Naive thymus-derived CD8-positive, alpha-beta T cell (primary cell): ENCODE measurements at places on chromosomes 1 and 21. TPM values are rescaled to one million over a fixed set of nuclear protein-coding genes. Genes with fewer than 3 reads are reported as not detected.

GRCh38 chr1:95071539-95071938, 1.2 kb downstream of the ALG14 start:
- H3K27me3 ChIP-seq, result peaks cover 8% of the 10 kb centered on the region
- H3K27ac ChIP-seq, result no peak overlapping the region
- H3K4me1 ChIP-seq, result peaks cover 12% of the 10 kb centered on the region
- no peak for DNase-seq

DNA sequence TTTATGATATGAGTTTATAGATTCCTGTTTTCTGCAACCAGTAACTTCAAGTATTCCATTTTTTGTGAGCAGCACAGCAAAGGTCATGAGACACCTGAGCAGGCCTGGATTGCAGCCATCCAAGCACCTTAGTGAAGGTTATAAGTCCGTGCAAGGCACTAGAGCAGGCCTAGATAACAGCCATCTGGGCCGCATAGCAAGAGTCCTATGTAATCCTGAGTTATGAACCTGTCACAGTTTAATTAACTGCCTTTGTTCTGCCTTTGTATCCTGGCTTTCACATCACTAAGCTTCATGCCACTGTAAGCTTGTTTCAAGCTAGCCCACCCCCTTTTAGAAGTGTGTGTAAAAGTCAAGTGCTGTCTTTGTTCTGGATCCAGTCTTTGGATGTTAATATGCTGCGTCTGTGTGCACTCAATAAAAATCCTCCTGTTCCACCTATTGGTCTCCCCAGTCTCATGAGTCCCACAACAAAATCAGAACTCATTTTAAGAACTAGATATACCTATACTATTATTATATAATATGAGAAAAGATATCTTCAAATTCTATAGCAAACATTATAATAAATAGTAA, 556.2 kb upstream of the CHRM3 start:
- H3K36me3 ChIP-seq, result no peaks in the 10 kb centered on the region
- no peaks in the 10 kb centered on the region for H3K4me1 ChIP-seq
- no peak overlapping the region for H3K27ac ChIP-seq
- H3K4me3 ChIP-seq, result no peak overlapping the region
- DNase-seq, result no peak

The OR2M3 gene
- total RNA-seq, result not detected

DNA sequence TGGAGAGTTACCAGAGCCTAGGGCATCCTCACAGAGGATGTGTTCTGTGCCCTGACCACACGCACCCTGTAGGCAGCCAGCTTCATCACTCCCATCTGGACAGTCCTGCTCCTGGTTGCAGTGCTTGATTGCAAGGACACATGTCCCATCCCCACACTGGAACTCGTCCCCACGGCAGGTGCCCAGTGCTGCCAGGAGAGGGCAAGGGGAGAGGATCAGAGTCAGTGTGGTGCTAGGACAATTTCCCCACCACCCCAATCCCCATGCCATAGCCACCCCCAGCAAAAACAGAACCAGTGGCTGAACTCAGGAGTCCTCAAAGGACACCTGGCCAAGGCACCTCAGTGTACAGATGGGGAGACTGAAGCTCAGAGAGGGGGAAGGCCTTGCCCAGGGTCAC, 37.2 kb upstream of the MAGOH start:
- DNase-seq, result no peak
- no peak overlapping the region for H3K27ac ChIP-seq
- H3K4me1 ChIP-seq, result no peaks in the 10 kb centered on the region

The MEX3A gene
- total RNA-seq, result 0.38 TPM

DNA sequence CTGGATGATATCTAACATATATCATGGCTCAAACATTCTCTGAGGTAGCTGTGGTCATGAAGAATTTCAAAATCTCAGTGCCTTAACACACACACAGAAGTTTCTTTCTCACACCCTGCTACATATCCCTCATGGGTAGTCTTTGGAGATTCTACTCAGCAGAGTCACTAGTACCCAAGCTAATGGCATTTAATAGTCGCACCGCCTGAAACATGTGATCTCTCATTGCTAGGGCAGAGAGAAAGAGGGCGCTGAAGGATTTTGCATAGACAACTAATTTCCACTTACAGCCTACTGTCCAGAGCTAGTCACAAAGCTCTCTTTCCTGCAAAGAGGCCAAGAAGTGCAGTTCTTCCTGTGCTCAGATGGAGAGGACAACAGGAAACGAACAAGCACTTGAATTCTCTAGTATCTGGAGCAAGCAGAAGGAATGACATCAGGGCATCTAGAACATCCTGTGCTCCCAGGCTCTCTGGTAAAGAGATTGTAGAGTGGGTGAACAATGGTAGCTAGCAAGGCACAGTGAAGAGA, 183.4 kb upstream of the PTBP2 start:
- H3K27ac ChIP-seq, result no peak overlapping the region
- H3K27me3 ChIP-seq, result no peaks in the 10 kb centered on the region
- no peak for DNase-seq
- no peak overlapping the region for H3K4me3 ChIP-seq

DNA sequence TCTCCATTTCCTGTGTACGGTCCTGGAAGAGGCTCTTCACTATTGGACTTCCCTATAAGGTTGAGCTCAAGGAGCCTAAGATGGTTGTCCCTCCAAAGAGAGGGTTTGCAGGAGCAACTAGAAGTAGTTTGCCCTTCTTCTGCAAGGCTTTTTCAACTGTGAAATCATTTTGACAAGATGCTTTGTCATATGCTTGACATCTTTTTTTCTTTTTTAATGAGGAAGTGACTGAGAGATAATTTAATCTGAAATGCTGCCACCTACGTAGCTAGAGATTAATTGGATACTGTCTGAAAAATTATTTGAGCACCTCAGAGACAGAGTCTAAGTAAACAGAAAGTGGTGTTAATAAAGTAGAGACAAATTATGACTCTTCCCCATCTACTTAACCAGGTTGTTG, 97.0 kb downstream of the CHRM3 start:
- H3K27ac ChIP-seq, result no peak overlapping the region
- H3K4me1 ChIP-seq, result no peaks in the 10 kb centered on the region
- H3K36me3 ChIP-seq, result no peaks in the 10 kb centered on the region

DNA sequence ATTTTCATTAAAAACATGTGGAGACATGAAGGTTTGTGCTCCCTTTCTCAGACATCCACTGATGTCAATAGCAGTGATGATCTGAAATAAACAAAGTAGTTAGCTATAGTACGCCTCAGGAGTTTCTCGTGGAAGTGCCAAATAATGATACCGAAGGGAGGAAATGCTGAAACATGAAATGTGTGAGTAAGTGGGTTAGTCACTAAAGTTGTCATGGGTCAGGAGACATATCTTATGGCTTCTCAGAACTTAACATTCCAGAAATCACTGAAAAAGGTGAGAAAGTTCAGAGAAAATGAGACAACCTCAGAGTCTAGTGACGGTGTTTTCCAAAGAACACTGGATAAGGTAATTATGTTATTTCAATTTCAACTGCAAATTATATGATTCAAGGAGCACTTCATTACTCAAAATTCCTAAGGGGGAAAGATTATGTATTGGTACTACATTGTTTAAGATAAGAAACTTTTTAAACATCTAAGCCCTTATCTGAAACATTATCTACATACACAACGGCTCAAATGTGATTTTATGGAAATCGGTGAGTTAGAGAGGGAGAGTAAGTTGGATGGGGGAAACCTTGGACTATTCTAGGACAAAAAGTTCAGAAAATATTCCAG, 20.6 kb downstream of the NIBAN1 start:
- H3K27ac ChIP-seq, result no peak overlapping the region
- no peak overlapping the region for H3K4me3 ChIP-seq
- H3K4me1 ChIP-seq, result no peaks in the 10 kb centered on the region
- no peaks in the 10 kb centered on the region for H3K36me3 ChIP-seq
- no peaks in the 10 kb centered on the region for H3K27me3 ChIP-seq

The RGL1 gene
- 2.1 TPM for total RNA-seq

The RORC gene
- total RNA-seq, result not detected

DNA sequence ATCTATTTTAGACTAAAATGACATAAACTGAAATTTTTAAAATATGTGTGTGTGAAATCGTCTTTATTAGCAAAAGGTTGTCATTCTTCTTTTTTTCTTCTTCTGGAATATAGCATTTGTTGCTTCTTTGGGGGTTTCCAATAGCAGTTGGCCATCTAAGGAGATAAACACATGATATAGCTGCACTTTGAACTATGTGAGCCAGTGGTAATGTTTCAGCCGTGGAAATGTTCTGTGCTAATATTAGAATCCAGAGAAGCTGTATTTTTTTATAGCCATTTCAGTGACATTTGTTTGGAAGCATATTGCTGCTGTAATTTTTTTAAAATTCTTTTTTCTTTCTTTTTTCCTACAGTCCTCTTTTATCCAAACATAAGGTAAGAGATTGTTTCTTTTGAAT, 75.1 kb downstream of the CNST start:
- H3K36me3 ChIP-seq, result peaks cover 29% of the 10 kb centered on the region
- no peak for DNase-seq
- no peaks in the 10 kb centered on the region for H3K27me3 ChIP-seq
- H3K27ac ChIP-seq, result no peak overlapping the region

DNA sequence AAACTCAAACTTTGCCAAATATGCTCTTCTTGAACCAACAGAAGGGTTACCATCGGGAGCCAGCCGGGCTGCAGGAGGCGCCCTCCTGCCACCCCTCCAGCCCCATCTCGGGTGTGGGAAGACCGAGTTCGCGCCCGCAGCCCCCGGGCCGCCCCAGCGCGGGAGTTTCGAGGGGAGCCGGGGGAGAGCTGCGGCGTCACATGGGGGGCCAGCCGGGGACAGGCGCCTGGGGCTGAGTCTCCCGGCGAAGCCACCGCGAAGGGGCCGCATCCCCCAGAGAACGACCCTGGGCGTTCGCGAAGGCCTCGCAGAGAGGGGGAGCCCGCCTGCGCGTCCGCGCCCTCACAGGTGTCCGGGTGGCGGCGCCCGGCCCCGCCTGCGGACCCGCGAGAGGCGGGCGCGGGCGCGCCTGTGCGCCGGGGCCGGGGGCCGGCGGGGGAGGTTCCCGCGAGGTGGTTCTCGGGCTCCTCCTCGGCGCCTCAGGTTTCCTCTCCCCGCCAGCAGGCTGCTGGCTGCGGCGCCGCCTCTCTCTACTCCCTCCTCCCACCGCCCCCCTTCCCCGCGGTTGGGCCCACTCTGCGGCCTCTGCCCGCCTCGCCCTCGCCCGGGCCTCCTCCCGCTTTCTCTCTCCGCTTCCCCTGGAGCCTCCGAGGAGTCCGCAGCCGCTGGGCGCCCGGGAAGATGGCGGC, at the start of gene RAVER2:
TSS of gene RAVER2 (plus strand) at position 584 of the 689 bp plus-strand sequence. CDS start at position 682, 98 bp downstream.
- H3K27me3 ChIP-seq, result peaks cover 4% of the 10 kb centered on the region
- H3K4me1 ChIP-seq, result peaks cover 5% of the 10 kb centered on the region
- peak within 1 kb of the TSS; percentile 52 for H3K27ac ChIP-seq
- no peaks in the 10 kb centered on the region for H3K36me3 ChIP-seq
- H3K4me3 ChIP-seq, result peak within 1 kb of the TSS; percentile 86
- peak; percentile 86 for DNase-seq

The SELL gene
- total RNA-seq, result 549 TPM

DNA sequence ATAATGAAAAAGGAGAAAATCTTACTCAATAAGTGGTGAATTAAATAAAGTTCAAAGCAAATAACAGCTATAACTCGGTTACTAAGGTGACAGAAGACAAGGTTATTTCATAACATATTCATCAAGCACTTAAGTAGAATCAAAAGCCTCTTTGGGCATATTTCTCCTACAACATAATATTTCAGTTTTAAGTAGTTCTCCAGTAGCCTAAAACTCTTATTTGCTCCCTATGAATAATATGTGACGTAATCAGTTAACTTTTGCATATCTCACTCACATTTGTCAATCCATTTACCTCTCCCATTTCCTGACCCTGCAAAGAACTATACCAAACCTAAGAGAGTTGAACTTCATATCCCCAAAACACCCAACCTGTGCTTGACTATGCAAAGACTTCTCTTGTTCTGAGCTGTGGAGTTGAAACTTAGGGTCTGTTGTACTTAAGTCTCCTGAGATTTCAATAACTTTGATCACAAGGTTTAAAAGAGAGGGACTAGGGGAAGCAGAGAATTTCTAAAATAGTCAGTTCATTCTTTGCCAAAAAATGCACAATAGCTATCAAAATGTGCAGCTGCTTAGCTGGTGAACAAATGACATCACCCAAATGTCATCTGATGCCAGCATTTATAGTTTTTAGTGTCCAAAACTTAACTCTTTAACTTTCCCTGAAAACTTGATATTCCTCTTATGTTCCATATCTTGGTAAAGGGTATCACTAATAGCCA, 37.2 kb downstream of the TTLL7 start:
- H3K36me3 ChIP-seq, result no peaks in the 10 kb centered on the region
- H3K27ac ChIP-seq, result no peak overlapping the region
- no peak for DNase-seq

DNA sequence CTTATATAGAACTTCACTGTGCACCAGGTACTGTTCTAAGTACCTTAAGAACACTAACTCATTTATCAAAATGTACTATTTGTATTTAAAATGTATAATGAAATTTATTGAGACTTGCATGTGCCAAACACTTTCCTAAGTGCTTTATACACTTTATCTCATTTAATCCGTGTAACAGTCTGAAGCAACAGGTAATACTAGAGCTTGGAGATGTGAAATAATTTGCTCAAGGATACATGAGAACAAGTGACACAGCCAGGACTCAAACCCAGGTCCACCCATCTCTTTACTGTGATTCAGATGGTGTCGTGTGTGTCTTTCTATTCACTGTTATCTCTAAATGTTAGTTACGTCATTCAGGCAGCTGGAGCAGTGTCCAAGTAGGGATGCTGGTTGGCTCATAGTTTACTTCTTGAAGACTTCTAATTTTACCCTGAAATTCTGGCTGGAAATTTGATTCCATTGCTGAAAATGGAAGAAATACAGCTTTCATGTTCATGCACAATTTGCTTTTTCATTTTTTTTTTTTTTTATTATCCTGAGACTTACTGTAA, 169.7 kb upstream of the UBE2U start:
- peaks cover 5% of the 10 kb centered on the region for H3K27me3 ChIP-seq
- no peak overlapping the region for H3K27ac ChIP-seq
- no peaks in the 10 kb centered on the region for H3K36me3 ChIP-seq
- H3K4me3 ChIP-seq, result no peak overlapping the region

The NUDT4B gene
- total RNA-seq, result not detected

DNA sequence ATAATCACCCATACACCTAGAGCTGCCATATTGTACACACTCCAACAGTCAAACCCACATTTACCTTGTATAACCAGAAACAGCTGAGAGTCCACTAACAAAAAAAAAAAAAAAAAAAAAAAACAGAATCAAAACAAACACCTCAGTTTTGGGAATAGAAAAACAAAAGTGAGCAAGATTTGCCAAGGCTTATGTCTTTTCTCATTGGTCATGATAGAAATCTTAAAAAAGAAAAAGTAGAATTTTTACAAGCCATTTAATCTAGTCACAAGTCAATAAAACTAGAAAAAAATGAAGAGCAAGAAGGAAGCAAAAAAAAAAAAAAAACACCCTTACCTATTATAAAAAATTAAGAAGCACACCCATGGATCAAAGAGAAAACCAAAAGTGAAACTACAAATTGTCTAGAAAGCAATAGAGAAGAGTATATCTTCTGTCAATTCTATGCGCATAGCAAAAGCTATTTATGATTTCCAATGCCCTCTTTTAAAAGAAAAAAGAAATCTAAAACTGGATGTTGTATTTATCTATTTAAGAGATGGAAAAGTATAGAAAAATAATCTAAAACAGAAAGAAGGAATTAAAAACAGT, 113.2 kb upstream of the GALNT2 start:
- peaks cover 1% of the 10 kb centered on the region for H3K4me1 ChIP-seq
- peaks cover 7% of the 10 kb centered on the region for H3K36me3 ChIP-seq
- no peaks in the 10 kb centered on the region for H3K27me3 ChIP-seq
- peak overlapping the region; percentile 27 for H3K27ac ChIP-seq
- no peak for DNase-seq

The OR2L3 gene
- not detected for total RNA-seq

- H3K36me3 ChIP-seq, result no peaks in the 10 kb centered on the region
- H3K27me3 ChIP-seq, result peaks cover 46% of the 10 kb centered on the region
- DNase-seq, result no peak
- H3K4me3 ChIP-seq, result no peak overlapping the region
- no peaks in the 10 kb centered on the region for H3K4me1 ChIP-seq
Observed at GRCh38 chr1:84010136-84010535, 11.2 kb upstream of the TTLL7 start.

The BACH1 gene
- 54.5 TPM for total RNA-seq
